CD4-positive, alpha-beta T cell treated with Interleukin-1 beta for 1 hour (primary cell): ENCODE measurements at places on chromosomes 5 and 9.

DNA sequence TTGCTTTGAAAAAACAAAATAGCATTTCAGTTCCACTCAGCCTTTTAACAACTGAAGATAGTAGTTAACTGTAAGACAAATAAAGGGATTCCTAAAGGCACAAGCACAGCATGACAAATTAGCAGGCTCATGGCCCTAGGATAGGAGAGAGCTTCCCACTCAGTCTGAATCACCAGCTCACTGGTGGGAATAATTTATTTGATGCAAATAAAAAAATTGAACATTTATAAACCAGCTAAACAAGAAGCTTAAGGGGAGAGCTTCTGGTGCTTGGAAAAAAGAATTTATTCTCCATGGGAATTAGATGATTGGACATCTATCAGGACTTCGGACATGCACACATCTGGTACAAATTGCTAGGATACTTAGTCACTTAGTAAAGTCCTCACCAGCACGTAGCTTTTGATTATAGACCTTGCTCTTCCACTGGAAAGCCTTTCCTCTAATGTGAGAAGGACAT is 294.1 kb upstream of the TNC start:
- DNase-seq = no peak

DNA sequence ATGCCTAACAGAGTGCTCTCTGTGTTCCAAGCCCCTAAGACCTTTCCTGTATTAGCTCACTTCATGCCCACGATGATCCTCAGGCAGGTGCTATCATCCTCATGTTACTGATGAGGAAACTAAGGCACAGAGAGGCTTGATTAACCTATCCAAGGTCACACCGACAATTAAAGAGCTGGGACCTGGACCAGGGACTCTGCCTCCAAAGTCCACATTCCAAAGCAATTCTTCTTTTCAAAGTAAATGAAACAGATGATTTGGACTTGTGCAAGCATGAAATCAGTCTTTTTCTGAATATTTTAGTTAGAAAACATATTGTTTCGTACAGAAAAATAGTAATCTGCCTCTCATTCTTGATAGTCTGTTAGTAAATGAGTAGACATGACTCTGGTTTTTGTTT is 18.1 kb upstream of the RASEF start:
- DNase-seq = no peak

- no peak for DNase-seq
These were observed 18.4 kb downstream of the RUFY1 start for GRCh38 chr5:179568721-179569120.

DNA sequence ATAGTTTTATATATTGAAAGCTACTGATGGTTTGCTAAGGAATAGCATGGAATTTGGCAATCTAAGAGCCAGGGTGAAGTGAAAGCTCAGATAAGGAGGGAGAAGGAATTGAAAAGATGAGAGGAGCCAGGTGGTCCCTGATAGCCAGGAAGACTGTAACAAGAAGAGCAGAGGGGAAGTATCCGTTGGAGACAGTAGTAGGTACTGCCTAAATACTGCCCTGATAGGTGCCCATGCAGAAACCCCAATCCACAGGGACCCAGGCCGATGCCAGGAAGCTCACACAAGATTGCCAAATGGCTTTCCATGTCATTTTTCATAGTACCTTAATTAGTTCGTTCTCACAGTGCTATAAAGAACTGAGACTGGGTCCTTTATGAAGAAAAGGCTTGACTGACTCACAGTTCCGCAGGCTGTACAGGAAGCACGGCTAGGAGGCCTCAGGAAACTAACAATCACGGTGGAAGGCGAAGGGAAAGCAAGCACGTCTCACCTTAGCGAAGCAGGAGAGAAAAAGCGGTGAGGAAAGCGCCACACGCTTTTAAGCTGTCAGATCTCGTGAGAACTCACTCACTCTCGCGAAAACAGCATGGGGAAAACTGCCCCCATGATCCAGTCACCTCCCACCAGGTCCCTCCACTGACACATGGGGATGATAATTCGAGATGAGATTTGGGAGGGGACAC is 13.0 kb downstream of the ACTL7B start:
- no peak for DNase-seq

DNA sequence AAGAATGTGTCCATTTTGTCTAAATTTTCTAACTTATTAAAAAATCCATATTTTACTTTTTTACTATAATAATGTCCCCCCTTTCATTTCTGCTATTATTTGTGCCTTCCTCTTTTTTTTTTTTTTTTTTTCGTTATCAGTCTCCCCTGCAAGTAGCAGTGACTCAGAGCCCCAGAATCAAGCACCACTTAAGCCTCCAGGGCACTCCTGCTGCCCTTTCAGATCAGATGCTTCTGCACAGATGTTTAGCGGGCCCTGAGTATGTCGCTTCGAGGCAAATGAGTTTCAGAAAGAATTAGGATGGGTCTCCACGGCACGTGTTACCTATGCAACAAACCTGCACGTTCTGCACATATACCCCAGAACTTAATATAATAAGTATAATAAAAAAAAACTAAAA is 11.7 kb downstream of the MED7 start:
- DNase-seq = no peak
